NCI-H524 treated with DMSO at 0.1 percent for 48 hours (cell line): ENCODE measurements at places on chromosomes 1 and 21.

GRCh38 chr1:169795687-169796086 lies 980 bp upstream of the METTL18 start:
- no peak for DNase-seq

GRCh38 chr1:80436851-80437250 lies 1363.9 kb upstream of the ADGRL2 start:
- DNase-seq, result no peak

- DNase-seq, result no peak
Measured at GRCh38 chr21:39313042-39313570, 326 bp downstream of the BRWD1 start.

- no peak for DNase-seq
Measured at GRCh38 chr1:218942431-218942830, 231.2 kb upstream of the LYPLAL1 start.

DNA sequence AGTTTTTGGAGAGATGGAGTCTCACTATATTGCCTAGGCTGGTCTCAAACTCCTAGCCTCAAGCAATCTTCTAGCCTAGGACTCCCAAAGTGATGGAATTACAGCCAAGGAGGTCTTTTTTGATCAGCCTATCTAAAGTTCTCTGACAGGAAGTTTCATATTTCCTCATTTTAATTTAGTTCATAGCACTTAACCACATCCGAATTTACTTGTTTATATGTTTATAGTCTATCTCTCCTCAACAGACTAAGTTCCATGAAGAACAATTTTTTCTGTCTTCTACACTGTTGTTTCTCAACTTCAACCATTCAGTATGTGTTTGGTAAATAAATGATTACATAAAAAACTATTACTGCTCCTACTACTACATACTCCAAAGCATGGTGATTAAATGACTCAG lies 47.9 kb downstream of the GON4L start:
- no peak for DNase-seq

DNA sequence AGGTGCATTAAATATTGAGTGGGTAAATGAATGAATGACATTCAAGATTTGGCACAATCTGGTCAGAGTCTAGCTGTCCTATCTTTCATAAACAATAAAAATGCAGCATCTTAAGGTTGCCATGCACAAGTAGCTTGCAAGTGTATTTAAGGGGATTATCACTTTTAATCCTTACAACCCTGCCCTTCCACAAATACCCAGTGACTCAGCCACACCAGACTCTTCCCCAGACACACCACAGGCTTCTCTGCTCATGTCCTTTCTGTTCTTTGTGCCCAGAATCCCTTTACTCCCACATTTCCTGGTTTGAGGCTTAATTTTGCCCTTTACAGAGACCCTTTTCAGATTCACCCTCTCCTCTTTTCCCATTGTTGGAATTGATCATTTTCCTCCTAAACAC lies 59.8 kb downstream of the KIRREL1 start:
- DNase-seq, result peak; percentile 27

GRCh38 chr1:94324178-94324544 lies 86.8 kb upstream of the ARHGAP29 start:
- DNase-seq, result no peak

GRCh38 chr1:217734973-217735372 lies 103.8 kb downstream of the SPATA17 start:
- DNase-seq, result no peak

DNA sequence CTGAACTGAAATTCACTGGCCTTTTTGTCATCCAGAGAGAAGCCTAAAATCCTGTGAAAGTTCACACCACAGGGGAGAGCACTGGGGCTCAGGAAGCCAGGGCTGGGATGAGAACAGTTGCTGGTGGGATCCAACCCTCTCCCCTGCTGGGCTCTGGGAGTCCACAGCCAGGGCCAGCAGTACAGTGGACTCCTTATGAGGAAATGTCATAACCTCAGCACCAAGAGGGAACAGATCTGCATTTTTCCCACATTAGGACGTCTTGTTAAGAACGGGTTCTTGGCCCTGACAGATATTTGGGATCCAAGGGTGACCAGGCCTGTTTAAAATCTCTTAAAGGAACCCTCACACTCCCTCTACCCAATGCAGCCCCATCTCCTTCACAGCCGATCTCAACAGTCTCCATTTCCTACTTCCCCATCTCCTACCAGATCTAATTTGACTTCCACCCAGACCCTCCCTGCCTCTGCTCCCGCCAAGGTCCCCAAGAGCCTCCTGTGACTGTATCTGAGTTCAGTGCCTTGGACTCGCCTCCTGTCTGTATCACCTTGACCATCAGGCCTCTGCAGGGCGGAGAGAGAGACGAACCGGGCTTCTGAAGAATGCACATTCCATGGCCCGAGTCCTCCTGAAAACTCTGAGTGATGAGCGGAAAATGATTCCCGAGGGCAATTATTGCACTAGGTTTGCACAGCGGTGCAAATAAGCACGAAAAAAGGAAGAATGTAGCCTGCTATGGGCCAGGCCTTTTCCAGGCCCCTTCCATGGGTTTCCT lies 159.9 kb downstream of the TRABD2B start:
- no peak for DNase-seq

DNA sequence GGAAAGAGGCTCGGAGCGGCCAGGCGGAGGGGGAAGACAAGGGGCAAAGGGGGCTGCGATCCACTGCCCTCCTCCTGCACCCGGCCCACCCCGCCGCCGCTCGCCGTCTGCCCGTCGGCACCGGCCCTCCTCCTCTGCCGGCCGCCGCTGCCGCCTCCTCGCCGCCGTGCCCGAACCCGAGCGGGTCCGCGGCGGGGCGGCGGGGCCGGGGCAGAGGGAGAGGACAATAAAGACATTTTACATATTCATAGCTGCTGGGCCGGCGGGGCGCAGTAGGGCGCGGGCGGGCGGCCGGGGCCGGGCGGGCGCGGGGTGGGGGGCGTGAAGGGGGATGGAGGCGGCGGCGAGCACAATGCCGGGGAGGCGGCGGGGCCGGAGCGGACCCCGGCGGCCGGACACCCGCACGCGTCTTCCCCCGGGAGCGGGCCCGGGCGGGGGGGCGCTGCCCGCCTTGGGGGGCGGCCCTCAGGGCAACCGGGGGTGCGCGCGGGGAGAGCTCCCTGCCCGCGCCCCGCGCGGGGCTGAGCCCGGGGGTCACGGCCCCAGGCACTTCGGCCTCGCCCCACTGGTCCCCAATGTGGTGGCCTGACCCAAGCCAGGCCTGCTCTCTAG lies 546 bp downstream of the POU2F1 start:
- no peak for DNase-seq

- DNase-seq, result no peak
Measured at GRCh38 chr1:38038861-38039260, 7.7 kb downstream of the POU3F1 start.

DNA sequence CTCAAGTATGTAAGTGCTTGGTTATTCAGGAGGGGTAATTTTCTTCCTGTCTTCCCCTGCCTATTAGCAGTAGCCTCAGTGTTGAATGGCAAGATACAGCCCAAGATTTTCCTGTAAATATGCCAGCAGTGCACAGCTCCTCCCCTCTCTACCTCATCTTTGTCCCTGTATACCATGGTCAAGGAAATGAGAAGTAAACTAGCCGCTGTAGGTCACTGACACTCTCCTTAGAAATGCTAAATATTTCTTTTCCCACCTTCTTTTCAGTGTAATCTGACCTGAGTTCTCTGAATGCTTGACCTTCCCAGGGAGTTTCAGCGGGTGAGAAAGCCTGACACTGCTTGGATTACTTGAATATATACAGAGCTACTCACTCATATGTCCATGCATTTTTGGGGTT lies 84.1 kb upstream of the ZNF326 start:
- no peak for DNase-seq

- peak; percentile 43 for DNase-seq
Measured at GRCh38 chr1:109399326-109399957, 1.7 kb upstream of the SORT1 start.

GRCh38 chr1:23867542-23867894 lies 572 bp downstream of the FUCA1 start:
- no peak for DNase-seq

- no peak for DNase-seq
Measured at GRCh38 chr1:201488830-201489589, 17.9 kb downstream of the CSRP1 start.

DNA sequence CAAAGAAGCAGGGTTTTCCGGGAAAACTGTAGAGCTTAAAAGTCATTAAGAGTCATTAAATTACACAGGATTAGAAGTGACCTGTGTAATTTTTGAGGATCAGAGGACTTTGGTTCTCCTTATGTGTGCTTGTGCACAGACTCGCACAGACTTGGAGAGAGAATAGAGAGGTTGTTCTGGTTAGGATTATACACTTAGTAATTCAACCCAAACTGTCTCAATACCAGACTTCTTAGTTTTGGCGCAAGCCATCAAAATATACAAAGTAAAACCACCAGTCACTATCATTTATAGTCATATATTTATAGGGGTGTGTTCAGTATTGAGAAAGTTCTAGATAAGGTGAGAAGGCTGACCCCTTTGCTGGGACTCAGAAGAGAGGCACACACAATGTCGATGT lies 112.3 kb downstream of the HLX start:
- no peak for DNase-seq

DNA sequence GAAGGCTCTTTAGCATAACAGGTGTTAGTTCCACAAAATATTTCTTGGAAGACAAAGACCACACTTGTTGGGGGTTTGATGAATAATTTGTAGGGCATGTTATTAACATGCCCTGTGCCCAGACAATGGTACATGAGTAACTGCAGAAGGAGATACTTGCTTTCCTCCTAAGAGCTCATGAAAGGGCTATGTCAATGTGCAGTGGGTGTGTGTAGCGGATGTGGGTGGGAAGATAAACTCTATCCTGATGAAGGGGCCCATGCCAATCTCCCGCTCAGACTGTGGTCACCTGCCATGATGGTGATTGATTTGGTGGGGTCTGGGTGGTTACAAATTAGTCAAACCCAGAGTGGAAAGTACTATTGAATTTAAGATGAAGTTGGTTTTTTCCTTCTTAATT lies 69.8 kb upstream of the DNAH14 start:
- DNase-seq, result no peak

- DNase-seq, result peak; percentile 25
Measured at GRCh38 chr1:10033359-10033845, 644 bp downstream of the UBE4B start.

DNA sequence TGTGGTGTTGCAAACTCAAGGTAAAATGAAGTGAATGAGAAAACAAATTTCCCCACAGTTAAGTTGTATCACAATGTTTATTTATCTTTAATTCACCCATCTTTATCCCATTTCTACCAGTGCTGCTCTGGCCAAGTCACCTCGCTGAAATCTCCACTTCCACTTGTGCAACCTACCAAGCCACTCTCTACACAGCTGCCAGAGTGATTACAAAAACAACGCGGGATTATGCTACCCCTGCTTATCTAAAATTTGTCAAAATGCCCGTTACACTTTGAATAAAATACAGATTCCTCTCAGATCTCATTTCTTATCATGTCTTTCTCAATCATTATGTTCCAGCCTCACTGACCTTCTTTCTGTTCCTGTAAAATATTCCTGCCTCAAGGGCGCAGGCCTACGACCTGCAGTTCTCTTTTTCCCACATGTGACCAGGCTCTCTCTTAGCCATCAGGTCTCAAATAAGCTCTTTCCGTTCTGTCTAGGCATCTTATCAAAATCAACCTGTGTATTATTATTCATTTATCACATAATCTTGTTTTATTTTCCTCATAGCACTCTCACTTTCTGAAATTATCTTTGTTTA lies 95.6 kb downstream of the NTMT2 start:
- no peak for DNase-seq

DNA sequence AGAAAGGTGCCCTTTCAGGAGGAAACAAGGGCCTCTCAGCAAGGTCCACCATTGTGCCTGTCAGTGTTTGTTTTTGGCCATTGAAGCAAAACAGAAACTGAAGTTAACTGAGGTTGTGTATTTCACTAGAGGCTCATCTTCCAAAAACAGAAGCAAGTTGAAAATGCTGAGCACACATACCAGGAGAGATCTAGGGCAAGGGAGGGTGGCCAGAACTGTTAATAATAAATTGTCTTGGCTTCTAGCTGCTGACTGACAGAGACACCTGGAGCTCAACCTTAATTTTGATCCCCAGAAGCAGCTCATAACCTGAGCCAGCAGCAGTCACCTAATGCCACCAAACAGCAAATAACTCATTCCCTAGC lies 5.2 kb downstream of the AGMAT start:
- no peak for DNase-seq

GRCh38 chr21:17554679-17555465 lies 42.0 kb downstream of the CXADR start:
- no peak for DNase-seq

- DNase-seq, result no peak
Measured at GRCh38 chr1:180623579-180624347, 8.1 kb upstream of the XPR1 start.

GRCh38 chr1:43982808-43983207 lies 3.8 kb downstream of the B4GALT2 start:
- DNase-seq, result no peak

DNA sequence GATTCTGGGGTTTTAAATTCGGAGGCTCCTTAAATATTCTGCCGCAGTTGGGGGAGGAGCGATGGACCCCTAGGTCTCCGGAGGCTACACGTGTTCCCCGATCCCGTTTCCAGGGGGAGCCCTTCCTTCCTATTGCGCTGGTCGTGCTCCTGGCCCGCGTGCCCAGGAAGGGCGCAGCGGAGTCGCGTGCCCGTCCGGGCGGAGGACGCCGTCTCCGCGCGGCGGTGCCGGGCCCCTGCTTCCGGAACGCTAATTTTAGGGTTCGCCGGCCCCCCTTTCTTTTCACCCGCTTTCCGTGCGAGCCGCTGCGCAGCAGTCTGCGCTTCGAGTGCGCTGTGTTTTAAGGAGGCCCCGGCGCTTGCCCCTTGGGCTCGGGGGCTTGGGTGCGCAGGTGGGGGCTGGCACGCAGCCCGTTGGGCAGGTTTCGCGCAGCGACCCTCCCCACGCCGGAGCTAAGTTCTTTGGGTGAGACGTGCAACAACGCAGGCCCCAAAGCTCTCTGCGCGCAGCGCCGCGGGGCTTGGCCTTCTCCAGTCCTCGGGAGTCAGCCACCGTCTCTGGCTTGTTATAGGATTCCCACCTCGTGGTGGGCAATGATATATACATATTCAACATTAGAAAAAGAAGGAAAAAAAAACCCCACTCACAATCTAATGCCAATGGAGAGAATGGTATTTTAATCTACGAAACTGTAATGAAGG lies 43.5 kb upstream of the DNAJC6 start:
- no peak for DNase-seq
